Motor neuron (in vitro differentiated cells): ENCODE measurements at places on chromosomes 2 and 18.

- ATAC-seq: no peak
Observed at GRCh38 chr2:48228345-48228684, 301.6 kb upstream of the STON1 start.

- no peak for ATAC-seq
Observed at GRCh38 chr2:238053191-238053776, 7.5 kb upstream of the SCLY start.

- ATAC-seq: no peak
Observed at GRCh38 chr2:3039188-3040065, 338.2 kb downstream of the EIPR1 start.

- no peak for ATAC-seq
Observed at GRCh38 chr18:12257996-12258718, 4.0 kb downstream of the CIDEA start.

DNA sequence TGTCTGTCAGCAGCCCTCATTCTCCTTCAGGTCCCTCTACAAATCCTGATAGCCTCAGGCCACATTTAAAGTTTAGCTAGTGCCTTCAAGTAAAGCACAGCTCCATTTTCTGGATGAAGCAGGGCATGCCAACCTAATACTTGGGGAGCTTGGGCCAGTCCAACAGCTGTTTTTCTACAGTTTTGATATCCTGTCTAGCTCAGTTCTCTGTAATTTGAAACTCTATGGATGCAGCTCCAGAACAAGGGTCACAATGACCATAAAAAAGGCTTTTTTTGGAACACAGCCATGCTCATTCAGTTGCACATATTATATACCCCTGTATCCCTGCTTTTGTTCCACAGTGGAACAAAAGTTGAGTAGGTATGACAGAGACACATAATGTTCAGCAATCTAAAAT lies 373.5 kb downstream of the SUCLG1 start:
- ATAC-seq: no peak

GRCh38 chr2:32632089-32632488 lies 4.2 kb downstream of the TTC27 start:
- peak; percentile 29 for ATAC-seq

GRCh38 chr2:121101093-121101715 lies 183.8 kb downstream of the TFCP2L1 start:
- ATAC-seq: no peak

GRCh38 chr2:159080641-159081040 lies 112.2 kb downstream of the TANC1 start:
- no peak for ATAC-seq

DNA sequence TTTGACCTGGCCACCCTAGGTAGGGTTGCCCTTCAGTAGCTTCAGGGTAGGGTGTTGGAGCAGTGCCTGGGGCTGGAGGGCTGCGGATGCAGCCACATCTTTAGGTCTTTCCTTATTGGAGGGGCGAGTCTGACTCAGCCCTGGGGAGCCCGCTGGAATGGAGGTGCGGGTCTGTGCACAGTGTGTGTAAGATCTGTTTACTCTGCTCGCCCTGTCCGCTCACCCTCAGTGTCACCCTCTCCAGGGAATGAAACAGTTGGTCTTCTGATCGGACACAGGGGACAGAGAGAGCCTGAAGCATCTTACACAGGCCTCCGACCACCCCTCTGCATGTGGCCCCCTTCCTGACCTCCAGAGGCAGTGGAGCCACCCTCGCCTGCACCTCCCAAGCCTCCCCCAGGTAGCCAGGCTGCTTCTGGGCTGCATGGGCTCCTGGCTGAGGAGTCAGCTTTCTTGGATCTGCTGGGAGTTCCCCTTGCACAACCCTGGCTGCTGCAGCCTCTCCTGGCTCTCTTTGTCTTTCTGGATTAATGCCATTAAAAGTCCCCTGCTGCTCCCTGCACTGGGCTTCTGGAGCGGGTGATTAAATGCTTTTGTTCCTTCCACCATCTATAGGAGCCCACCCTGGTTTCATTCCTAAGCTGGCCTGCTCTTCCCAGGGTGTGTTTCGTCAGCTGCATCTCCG lies 82.6 kb downstream of the ASB1 start:
- peak; percentile 80 for ATAC-seq

GRCh38 chr2:60104514-60105505 lies 448.6 kb downstream of the BCL11A start:
- ATAC-seq: peak; percentile 20

- no peak for ATAC-seq
Observed at GRCh38 chr18:70025580-70025979, 77.9 kb upstream of the CD226 start.

GRCh38 chr18:58924473-58924872 lies 59.8 kb downstream of the ZNF532 start:
- no peak for ATAC-seq

GRCh38 chr2:65415091-65415490 lies 17.3 kb downstream of the SPRED2 start:
- no peak for ATAC-seq

DNA sequence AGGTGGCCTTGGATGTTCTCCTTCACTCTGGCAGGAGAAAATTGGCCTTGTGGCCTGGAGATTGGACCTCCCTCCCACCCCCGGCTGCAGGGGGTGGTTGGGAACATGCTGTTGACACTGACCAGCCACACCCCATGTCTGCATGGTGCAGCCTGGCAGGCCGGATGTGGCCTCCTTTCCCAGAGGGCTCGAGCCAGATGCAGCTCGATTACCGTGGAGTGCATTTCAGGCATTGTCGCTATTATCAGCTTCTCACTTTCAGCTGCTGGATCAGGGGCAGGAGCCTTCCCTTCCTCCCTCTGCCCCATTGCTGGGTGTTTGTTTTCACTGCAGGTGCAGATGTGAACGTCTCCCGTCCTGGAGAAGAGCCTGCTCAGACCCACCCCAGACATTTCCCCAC lies 211.0 kb upstream of the SIX2 start:
- ATAC-seq: no peak

DNA sequence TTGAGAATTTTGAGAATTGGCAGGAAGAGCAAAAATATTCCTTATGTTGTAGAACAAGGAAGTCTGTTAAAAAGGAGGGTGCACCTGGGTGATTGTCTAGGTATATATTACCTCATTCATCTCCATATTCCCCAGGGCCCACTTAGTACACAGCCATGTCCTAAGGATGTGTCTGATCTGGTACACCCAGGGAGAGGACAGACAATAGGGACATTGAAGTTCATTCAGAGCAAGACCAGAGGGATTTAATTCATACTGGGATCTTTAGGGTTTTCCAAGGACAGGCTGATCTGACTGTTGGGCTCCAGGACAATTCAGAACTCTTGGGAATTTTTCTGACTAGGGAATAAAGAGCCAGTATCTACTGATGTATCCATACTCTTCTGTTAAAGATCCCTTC lies 112.1 kb downstream of the PHLPP1 start:
- ATAC-seq: no peak

GRCh38 chr2:207437524-207438143 lies 92.1 kb upstream of the CREB1 start:
- ATAC-seq: peak; percentile 25

DNA sequence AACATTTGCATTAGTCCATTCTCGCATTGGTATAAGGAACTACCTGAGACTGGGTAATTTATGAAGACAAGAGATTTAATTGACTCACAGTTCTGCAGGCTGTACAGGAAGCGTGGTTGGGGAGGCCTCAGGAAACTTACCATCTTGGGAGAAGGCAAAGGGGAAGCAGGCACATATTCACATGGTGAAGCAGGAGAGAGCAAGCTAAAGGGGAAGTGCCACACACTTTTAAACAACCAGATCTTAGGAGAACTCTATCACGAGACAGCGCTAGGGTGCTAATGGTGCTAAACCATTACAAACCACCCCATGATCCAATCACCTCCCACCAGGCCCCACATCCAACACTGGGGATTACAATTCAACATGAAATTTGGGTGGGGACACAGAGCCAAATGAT lies 201.7 kb upstream of the MGAT5 start:
- ATAC-seq: no peak
